WTC11 (cell line): ENCODE measurements at places on chromosomes 13 and 19. TPM values are rescaled to one million over a fixed set of nuclear protein-coding genes. Genes with fewer than 3 reads are reported as not detected.
A peak's percentile ranks its signal among the peaks of the same experiment; 100 is the strongest.

GRCh38 chr13:79481685-79482052, 714 bp downstream of the NDFIP2 start:
- H3K4me3 ChIP-seq: peak overlapping the region; percentile 95
- H3K36me3 ChIP-seq: no peaks in the 10 kb centered on the region
- H3K27me3 ChIP-seq: peaks cover 19% of the 10 kb centered on the region
- H3K27ac ChIP-seq: peak overlapping the region; percentile 97
- peaks cover 15% of the 10 kb centered on the region for H3K4me1 ChIP-seq

DNA sequence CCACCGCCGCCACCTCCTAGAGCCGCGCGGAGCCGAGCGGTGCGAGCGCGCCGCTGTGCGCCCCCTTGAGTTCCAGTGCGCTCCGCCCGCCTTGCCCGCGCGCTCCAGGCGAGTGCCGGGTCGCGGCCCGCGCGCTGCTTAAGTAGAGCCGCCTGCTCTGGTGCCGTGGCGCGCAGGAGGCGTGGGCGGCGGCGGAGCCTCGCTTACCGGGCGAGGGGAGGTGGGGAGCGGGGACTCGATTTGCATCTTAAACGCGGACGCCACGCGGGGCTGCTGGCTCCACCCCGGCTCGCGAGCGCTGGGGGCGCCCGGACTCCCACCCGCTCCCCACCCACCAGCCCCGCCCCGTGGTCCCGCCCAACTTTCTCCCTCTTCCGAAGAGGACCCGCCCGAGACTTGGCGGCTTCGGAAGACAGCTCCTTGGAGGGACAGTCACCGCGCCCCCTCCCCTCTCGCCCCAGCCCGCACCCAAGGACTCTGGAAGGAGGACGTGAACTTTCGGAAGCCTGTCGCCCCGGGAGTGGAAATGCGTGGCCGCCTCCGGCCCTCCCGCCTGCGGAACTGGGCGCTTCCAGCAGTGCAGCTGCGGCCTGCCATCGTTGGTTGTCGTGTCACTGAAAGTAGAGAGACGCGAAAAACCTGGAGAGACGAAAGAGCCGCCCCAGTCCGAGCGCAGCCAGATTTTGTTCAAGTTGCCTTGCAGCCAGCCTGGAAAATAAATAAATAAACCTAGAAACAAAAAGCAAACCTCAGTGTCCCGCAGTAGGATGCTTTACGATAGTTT, at the start of gene KCTD12:
TSS of gene KCTD12 (minus strand) at position 114 of the 784 bp plus-strand sequence. CDS start 257 bp downstream, outside the sequence.
- peaks cover 19% of the 10 kb centered on the region for H3K4me1 ChIP-seq
- no peak within 1 kb of the TSS for H3K27ac ChIP-seq
- peak within 1 kb of the TSS; percentile 76 for H3K4me3 ChIP-seq
- DNase-seq: peak; percentile 74

- no peaks in the 10 kb centered on the region for H3K4me1 ChIP-seq
- peaks cover 44% of the 10 kb centered on the region for H3K27me3 ChIP-seq
- H3K36me3 ChIP-seq: no peaks in the 10 kb centered on the region
- H3K27ac ChIP-seq: no peak overlapping the region
- DNase-seq: no peak
Observed at GRCh38 chr19:7658219-7658686, 10.6 kb upstream of the RETN start.

DNA sequence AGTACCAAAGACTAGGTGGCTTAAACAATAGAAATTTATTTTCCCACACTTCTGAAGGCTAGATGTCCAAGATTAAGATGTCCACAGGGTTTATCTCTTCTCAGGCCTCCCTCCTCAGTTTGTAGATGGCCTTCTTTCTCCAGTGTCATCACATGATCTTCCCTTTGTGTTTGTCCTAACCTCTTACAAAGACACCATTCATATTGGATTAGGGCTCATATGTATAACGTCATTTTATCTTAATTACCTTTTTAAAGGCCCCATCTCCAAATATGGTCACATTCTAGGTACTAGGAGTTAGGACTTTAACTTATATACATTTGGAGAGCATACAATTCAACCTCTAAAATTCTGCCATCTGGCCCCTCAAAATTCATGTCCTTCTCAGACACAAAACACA, 34.3 kb downstream of the N4BP2L2 start:
- H3K27me3 ChIP-seq: no peaks in the 10 kb centered on the region
- 0 out of 2 replicates have a peak overlapping the region, but pooled peaks have one; percentile 61 for H3K27ac ChIP-seq
- H3K4me1 ChIP-seq: peaks cover 11% of the 10 kb centered on the region
- no peak for DNase-seq
- H3K36me3 ChIP-seq: peaks cover 20% of the 10 kb centered on the region

PRKACA gene
- total RNA-seq: 37.8 to 48.0 TPM (median 41.7 TPM) in 3 replicates

DNA sequence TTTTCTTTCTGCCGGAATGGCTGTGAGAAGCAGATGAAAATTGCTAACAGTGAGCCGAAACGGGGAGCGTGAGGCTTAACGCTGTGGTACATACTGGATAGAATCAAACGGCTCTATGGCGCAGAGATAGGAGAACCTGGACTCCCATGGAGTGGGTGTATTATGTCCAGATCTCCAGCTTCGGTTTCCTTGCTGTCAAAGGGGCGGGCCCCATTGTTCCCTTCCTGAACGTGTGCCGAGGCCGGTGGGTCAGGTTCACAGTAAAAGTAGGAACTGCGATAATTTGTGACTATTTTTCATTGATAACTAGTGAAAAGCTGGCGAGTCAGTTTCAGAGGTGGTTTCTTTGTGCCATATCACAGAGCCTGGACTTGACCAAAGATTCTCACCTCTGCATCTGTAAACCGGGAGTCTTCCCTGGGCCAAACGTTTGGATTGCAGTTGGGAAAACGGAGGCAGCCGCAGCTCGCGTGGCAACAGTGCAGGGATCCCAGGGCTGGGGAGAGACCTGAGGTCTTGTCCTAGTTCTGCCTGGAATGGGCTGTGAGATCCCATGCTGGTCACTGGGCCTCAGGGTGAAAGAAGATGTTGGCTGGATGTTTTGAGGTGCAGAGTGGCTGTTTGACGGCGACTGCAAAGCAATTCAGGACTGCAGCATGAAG, 752 bp downstream of the RPL18A start:
- H3K36me3 ChIP-seq: peaks cover 48% of the 10 kb centered on the region
- H3K4me1 ChIP-seq: peaks cover 25% of the 10 kb centered on the region
- no peak for DNase-seq
- peak overlapping the region; percentile 97 for H3K27ac ChIP-seq
- peaks cover 2% of the 10 kb centered on the region for H3K27me3 ChIP-seq

- H3K27ac ChIP-seq: no peak overlapping the region
- DNase-seq: no peak
- no peaks in the 10 kb centered on the region for H3K36me3 ChIP-seq
Observed at GRCh38 chr13:75050419-75051046, 431.4 kb downstream of the TBC1D4 start.

GRCh38 chr19:48210005-48210404, 39.5 kb downstream of the ZSWIM9 start:
- H3K4me3 ChIP-seq: no peak overlapping the region
- DNase-seq: no peak
- H3K27ac ChIP-seq: no peak overlapping the region
- no peaks in the 10 kb centered on the region for H3K4me1 ChIP-seq
- H3K27me3 ChIP-seq: no peaks in the 10 kb centered on the region; the same call in 1 of the 2 replicates

GRCh38 chr13:97499181-97499580, 65.2 kb downstream of the RAP2A start:
- peaks cover 6% of the 10 kb centered on the region for H3K4me1 ChIP-seq
- H3K27me3 ChIP-seq: no peaks in the 10 kb centered on the region; the same call in 1 of the 2 replicates

- no peaks in the 10 kb centered on the region for H3K27me3 ChIP-seq
- no peak for DNase-seq
- H3K4me1 ChIP-seq: peaks cover 38% of the 10 kb centered on the region
Observed at GRCh38 chr13:110341445-110342244, 34.6 kb downstream of the COL4A2 start.

PSG2 gene
- total RNA-seq: not detected in 3 replicates

FAM83E gene
- 6.6 to 8.8 TPM (median 6.8 TPM) in 3 replicates for total RNA-seq

CRB3 gene
- 29.9 to 36.5 TPM (median 32.2 TPM) in 3 replicates for total RNA-seq

DNA sequence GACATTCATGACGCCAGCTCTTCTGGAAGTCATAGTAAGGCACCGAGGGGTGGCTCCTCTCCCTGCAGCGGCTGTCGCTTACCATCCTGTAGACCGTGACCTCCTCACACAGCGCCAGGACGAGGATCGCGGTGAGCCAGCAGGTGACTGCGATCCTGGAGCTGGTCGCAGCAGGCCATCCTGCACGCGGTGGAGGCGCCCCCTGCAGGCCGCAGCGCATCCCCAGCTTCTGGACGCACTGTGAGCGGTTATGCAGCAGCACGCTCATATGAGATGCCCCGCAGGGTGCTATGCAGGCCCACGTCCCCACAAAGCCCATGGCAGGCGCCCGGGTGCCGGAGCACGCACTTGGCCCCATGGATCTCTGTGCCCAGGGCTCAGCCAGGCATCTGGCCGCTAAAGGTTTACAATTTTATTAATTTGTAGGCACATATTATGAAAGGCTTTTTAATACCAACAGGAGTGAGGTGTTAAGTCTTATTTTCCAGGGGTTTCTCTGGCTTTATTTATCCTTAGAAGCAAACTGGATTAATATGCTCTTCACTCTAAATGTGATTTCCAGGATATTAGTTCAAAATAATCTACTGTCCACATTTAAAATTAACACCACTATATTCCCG, 35.6 kb upstream of the PSPC1 start:
- no peak overlapping the region for H3K4me3 ChIP-seq
- peak; percentile 95 for DNase-seq
- no peaks in the 10 kb centered on the region for H3K27me3 ChIP-seq
- no peak overlapping the region; the same call in 1 of the 2 replicates for H3K27ac ChIP-seq

- H3K4me3 ChIP-seq: no peak overlapping the region
- DNase-seq: no peak
- peak overlapping the region; percentile 39 for H3K27ac ChIP-seq
- H3K36me3 ChIP-seq: no peaks in the 10 kb centered on the region
- no peaks in the 10 kb centered on the region for H3K27me3 ChIP-seq
Observed at GRCh38 chr13:44930963-44931623, 58.2 kb downstream of the NUFIP1 start.

DNA sequence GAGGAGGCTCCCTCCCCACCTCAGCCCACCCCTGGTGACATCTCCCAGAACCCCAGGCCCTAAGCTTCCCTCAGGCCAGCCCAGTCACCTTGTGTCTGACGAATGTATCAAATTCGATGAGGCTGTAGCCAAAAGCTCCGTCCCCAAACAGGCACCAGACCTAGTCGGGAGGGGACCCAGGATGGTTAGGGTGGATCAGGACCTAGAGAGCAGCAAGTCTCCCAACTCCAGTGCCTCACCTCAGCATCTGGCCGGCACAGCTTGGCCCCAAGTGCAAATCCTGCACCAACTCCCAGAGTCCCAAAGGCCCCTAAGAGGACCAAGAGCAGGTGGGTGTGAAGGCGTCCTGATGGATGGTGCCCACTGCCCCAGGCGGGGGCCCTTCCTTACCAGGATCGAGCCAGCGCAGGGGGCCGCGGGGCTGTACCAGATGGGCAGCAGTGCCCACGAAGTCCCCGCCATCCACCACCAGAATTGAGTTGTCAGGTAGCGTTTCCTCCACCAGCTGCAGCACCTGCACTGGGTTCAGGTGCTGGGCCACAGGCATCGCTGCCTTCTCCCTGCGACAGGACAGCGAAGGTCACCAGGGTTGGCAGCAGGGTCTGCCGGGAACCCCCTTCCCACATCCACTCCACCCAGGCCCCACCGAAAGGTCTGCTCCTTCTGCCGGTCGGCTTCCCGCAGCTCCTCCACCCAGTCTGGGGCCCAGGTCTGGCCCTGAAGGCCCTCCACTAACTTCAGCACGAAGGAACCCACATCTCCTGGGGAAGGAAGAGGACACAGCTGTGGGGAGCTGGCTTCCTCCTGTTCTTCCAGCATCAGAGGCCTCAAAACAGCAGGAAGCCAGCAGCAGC, 8.8 kb downstream of the SYDE1 start:
- no peaks in the 10 kb centered on the region for H3K27me3 ChIP-seq
- H3K4me3 ChIP-seq: no peak overlapping the region
- DNase-seq: no peak
- H3K27ac ChIP-seq: no peak overlapping the region

SCAMP4 gene
- total RNA-seq: 81.3 to 86.1 TPM (median 86.1 TPM) in 3 replicates

DNA sequence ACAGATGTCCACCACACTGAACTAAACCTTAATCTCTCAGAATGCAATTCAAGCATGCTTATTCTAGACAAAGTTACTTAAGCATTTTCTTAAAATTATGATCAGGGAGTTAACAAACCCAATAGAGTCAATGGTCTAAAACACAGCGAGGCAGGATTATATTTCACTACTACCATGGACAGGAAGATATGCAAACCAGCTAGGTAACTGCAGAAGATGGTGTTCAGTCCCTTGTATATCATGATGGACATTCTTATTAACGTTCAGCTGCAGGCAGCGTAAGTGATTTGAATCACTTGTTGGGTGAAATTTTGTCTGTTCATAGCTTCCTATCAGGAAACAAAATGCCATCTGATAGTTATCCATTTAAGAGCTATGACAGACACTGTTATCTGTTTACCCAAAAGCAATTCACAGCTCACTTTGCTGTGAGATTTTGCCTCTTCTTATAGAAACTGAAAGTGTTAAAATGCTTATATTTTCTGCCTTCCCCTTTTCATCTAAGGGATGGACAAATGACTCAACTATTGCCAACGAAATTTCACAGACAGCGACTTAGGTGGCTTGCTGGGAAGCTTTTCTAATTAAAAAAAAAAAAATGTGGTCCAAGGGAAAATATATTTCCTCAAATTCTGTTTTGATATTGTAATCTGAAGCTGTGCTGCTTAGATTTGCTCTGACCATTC, 591.9 kb downstream of the DACH1 start:
- no peaks in the 10 kb centered on the region for H3K36me3 ChIP-seq
- H3K4me3 ChIP-seq: no peak overlapping the region
- peaks cover 4% of the 10 kb centered on the region for H3K4me1 ChIP-seq

- H3K36me3 ChIP-seq: no peaks in the 10 kb centered on the region
- no peak overlapping the region for H3K4me3 ChIP-seq
- no peak overlapping the region for H3K27ac ChIP-seq
- DNase-seq: peak; percentile 69
- H3K4me1 ChIP-seq: peaks cover 16% of the 10 kb centered on the region
Observed at GRCh38 chr19:5354403-5354802, 13.8 kb upstream of the PTPRS start.

PSG1 gene
- total RNA-seq: not detected in 3 replicates

ACTMAP gene
- 29.6 to 42.4 TPM (median 40.2 TPM) in 3 replicates for total RNA-seq

GRCh38 chr13:30821421-30821820, 84.7 kb upstream of the MEDAG start:
- no peak overlapping the region for H3K27ac ChIP-seq
- H3K4me1 ChIP-seq: peaks cover 3% of the 10 kb centered on the region; the same call in 1 of the 2 replicates
- H3K36me3 ChIP-seq: no peaks in the 10 kb centered on the region
- no peak overlapping the region for H3K4me3 ChIP-seq

GRCh38 chr19:38616265-38616664, 1.5 kb downstream of the MAP4K1 start:
- peaks cover 27% of the 10 kb centered on the region for H3K4me1 ChIP-seq
- peaks cover 13% of the 10 kb centered on the region for H3K36me3 ChIP-seq
- no peak overlapping the region for H3K27ac ChIP-seq
- no peaks in the 10 kb centered on the region; the same call in 1 of the 2 replicates for H3K27me3 ChIP-seq
- H3K4me3 ChIP-seq: no peak overlapping the region; the same call in 1 of the 2 replicates

OPA3 gene
- 10.1 to 16.1 TPM (median 14.9 TPM) in 3 replicates for total RNA-seq

PRX gene
- 8.2 to 8.4 TPM (median 8.3 TPM) in 3 replicates for total RNA-seq

IGSF23 gene
- not detected in 3 replicates for total RNA-seq
